HS-27A (cell line): ENCODE measurements at places on chromosomes 1 and 21.

DNA sequence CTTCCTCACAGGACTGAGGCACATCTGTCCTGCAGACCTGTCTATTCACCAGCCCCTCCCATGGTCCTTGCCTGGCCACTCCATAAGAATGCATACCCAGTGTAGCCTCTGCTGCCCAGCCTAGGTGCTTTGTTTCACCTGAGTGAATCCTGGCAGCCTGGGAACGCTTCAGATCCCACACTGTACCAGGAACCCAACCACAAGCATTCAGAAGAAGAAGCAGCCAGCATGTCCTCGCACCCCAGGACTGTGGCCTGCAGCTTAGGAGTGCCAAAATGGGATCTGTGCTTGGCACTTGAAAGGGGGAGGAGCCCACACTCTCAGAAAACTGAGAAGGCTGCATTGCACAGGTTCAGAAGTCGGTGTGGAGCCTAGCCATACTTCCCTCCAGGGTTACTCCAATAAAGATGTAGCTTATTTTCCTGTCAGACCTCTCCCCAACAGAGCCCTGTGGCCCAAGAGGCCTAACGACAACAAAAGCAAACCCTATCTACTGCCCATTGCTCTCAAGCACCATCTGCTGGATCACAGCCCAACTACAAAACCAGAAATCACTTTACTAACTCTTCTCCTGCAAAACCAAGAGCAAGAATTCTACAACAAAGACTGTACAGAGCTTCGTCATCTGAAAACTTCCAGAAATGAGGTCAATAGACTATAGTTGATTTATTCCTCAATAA, 923.1 kb upstream of the NEGR1 start:
- no peak for DNase-seq

DNA sequence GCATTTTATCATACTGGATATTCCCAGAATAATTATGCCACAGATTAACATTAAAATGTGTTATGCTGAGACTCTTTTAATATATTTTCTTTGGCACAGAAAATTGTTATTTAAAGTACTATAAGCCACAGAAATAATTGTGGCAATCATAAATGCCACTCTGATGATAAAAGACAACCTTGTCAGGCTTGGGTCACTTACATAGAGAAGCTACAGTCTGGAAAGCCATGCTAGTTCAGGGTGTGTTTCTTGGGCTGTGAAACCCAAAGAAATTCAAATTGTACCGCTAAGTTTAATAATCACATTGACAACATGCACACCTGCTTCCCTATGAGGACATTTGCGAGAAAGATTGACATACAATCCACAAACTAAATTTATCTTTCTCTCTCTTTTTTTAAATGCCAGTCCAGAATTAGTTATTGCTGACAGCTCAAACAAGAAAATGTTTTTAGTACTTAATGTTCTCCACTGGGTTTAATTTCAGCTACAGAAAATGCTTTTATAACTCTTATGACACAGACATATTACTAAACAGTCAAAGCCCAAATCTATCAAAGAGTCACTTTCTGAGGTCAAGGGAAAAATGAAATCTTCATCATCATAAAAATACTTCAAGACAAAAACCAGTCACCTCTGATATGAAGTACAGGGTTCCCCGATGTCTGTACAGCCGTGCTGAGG, 38.7 kb downstream of the TTC13 start:
- no peak for DNase-seq

- DNase-seq = no peak
Measured at GRCh38 chr1:62232871-62233278, 38.2 kb downstream of the L1TD1 start.

- no peak for DNase-seq
Measured at GRCh38 chr1:84918726-84919336, 25.8 kb upstream of the LPAR3 start.
